ENCODE measurements at places on chromosomes 3 and 15. TPM values are rescaled to one million over a fixed set of nuclear protein-coding genes. Genes with fewer than 3 reads are reported as not detected.

The ST3GAL6 gene
- 1.2 TPM for polyA plus RNA-seq

The BCL2A1 gene
- 2.7 TPM for polyA plus RNA-seq

The TGM5 gene
- polyA plus RNA-seq, result not detected

The SI gene
- polyA plus RNA-seq, result not detected

The MYL3 gene
- polyA plus RNA-seq, result not detected

The ITIH4 gene
- 0.63 TPM for polyA plus RNA-seq

The RASGRP1 gene
- polyA plus RNA-seq, result 1.2 TPM

The AP3B2 gene
- 0.22 TPM for polyA plus RNA-seq

The HRG gene
- polyA plus RNA-seq, result not detected

The COLQ gene
- 0.91 TPM for polyA plus RNA-seq

The UCN2 gene
- 1.2 TPM for polyA plus RNA-seq

The CCDC33 gene
- not detected for polyA plus RNA-seq

The LYSMD2 gene
- 6.5 TPM for polyA plus RNA-seq

The WDR72 gene
- polyA plus RNA-seq, result not detected

The STRIT1 gene
- polyA plus RNA-seq, result not detected

The CFAP100 gene
- polyA plus RNA-seq, result not detected

The ERC2 gene
- 0.06 TPM for polyA plus RNA-seq

The ZMYND10 gene
- 0.87 TPM for polyA plus RNA-seq

The SCG3 gene
- not detected for polyA plus RNA-seq

The FETUB gene
- polyA plus RNA-seq, result not detected

The EBLN2 gene
- 3.2 TPM for polyA plus RNA-seq

The LRRC15 gene
- polyA plus RNA-seq, result 5.7 TPM

The COL6A5 gene
- not detected for polyA plus RNA-seq

The NLGN1 gene
- 1.7 TPM for polyA plus RNA-seq

The ITGA11 gene
- 24.0 TPM for polyA plus RNA-seq

The SMCO1 gene
- not detected for polyA plus RNA-seq

Measured in AG04450 (cell line).